Lung (tissue), 17 donors: ENCODE measurements at places on chromosomes 4 and X.

GRCh38 chr4:185332575-185333464 is 62.9 kb downstream of the LRP2BP start:
- H3K36me3 ChIP-seq, result peaks cover 3% of the 10 kb centered on the region
- no peak for DNase-seq
- H3K27ac ChIP-seq, result no peak overlapping the region
- no peak overlapping the region for H3K4me3 ChIP-seq

DNA sequence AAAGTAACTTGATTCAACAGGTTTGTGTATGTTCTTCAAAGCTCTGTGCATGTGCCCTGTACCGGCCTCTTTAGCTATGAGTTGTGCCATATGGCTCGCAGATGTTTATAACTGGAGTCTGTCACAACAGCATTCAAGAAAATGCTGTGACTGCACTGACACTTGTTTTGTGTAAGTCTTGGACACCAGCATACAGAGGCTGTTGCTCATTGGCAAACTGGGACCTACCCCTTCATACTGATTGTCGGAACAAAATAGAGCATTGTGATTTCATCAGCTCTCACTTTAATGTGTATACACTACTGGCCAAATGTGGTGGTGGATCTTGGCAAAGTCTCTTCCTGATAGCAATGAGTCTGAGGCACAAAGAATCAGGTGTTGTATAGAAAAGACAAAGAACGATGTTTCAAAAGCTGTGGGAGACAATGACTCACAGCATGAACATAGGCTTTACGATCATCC is 133.9 kb downstream of the EGF start:
- no peaks in the 10 kb centered on the region for H3K27me3 ChIP-seq
- H3K27ac ChIP-seq, result no peak overlapping the region
- peaks cover 3% of the 10 kb centered on the region for H3K4me1 ChIP-seq
- no peaks in the 10 kb centered on the region for H3K36me3 ChIP-seq
- H3K4me3 ChIP-seq, result no peak overlapping the region

- H3K4me3 ChIP-seq, result no peak overlapping the region
- no peak overlapping the region for H3K27ac ChIP-seq
- peaks cover 10% of the 10 kb centered on the region for H3K36me3 ChIP-seq
- H3K27me3 ChIP-seq, result no peaks in the 10 kb centered on the region
Measured at GRCh38 chrX:41189156-41189555, 103.9 kb downstream of the USP9X start.

- peak within 1 kb of the TSS; percentile 93 for H3K4me3 ChIP-seq
- H3K4me1 ChIP-seq, result peaks cover 14% of the 10 kb centered on the region
- no peaks in the 10 kb centered on the region for H3K27me3 ChIP-seq
- DNase-seq, result peak; percentile 99
- H3K27ac ChIP-seq, result peak within 1 kb of the TSS; percentile 97
Measured at GRCh38 chr4:2536193-2537010, at the start of gene FAM193A. TSS of gene FAM193A (plus strand) at chr4:2536647. CDS start at chr4:2536916, 269 bp downstream.

DNA sequence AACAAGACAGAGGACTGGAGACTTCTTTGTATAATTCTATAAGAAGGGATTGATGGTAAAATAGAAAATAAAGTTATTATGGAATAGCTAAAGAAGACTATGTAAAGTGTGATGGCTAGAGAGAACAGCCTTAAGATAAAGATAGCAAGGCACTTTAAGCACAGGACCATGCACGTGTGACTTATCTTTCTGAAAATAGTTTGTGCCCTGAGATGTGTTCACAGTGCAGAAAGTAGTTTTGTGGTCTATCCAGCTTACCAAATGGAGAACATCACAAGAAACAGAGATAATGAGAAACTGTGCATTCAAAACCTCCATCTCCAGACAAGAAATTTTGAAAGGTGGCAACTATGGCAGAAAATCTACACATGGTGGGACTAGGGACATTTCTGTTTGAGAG is 213.3 kb downstream of the PARM1 start:
- H3K4me1 ChIP-seq, result no peaks in the 10 kb centered on the region
- H3K4me3 ChIP-seq, result no peak overlapping the region
- no peak for DNase-seq
- no peak overlapping the region for H3K27ac ChIP-seq

- H3K4me3 ChIP-seq, result no peak overlapping the region
- DNase-seq, result no peak
- H3K36me3 ChIP-seq, result no peaks in the 10 kb centered on the region
- H3K27me3 ChIP-seq, result no peaks in the 10 kb centered on the region
Measured at GRCh38 chrX:18179446-18179845, 41.2 kb downstream of the BEND2 start.

GRCh38 chr4:150647008-150647407 is 65.1 kb downstream of the MAB21L2 start:
- H3K4me1 ChIP-seq, result no peaks in the 10 kb centered on the region
- H3K27ac ChIP-seq, result no peak overlapping the region
- no peaks in the 10 kb centered on the region for H3K27me3 ChIP-seq

DNA sequence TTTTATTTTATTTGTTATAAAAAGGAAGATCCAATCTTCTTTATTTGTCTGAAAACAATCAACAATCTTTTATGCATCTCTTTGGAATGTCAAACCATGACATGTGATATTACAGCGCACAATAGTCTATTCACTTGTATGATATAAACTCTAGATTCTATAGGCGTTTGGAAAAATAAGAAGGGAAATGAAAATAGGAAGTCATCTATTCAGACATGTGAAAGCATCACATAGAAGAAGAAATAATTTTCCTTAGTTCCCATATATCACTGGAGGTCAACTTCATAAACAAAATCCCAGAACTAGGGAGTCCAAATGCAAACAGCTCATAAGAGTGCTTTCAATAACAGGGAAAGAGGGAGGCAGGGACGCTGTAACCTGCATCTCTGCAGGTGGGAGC is 139.5 kb upstream of the RASGEF1B start:
- DNase-seq, result no peak
- H3K27ac ChIP-seq, result no peak overlapping the region
- H3K27me3 ChIP-seq, result no peaks in the 10 kb centered on the region
- no peaks in the 10 kb centered on the region for H3K36me3 ChIP-seq
- H3K4me1 ChIP-seq, result no peaks in the 10 kb centered on the region

DNA sequence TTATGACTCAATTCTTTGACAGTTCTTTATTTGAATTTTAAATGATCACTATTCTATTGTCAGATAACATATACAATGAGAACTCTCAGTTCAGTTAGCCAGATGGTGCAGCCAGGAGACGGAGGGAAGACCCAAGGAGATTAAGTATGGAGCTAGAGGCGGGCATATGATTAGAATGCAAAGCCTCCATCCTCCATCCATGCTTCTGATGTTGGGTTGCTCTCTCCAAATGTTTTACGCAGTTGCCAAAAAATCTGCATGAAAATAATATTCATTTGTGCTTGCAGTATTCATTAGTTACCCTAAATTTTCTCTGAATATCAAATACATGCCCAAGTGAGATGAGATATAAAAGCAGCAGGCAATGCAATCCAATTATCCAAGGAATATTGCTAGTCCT is 874.8 kb downstream of the C4orf33 start:
- H3K36me3 ChIP-seq, result no peaks in the 10 kb centered on the region
- H3K27ac ChIP-seq, result no peak overlapping the region
- DNase-seq, result no peak
- H3K4me3 ChIP-seq, result no peak overlapping the region

GRCh38 chrX:15398874-15399273 is 14.7 kb upstream of the VEGFD start:
- no peaks in the 10 kb centered on the region for H3K4me1 ChIP-seq
- no peak for DNase-seq
- no peak overlapping the region for H3K27ac ChIP-seq
- H3K36me3 ChIP-seq, result no peaks in the 10 kb centered on the region

GRCh38 chrX:2464677-2465166 is 36.1 kb downstream of the DHRSX start:
- H3K36me3 ChIP-seq, result no peaks in the 10 kb centered on the region
- H3K27me3 ChIP-seq, result no peaks in the 10 kb centered on the region
- no peak overlapping the region for H3K27ac ChIP-seq
- no peaks in the 10 kb centered on the region for H3K4me1 ChIP-seq

DNA sequence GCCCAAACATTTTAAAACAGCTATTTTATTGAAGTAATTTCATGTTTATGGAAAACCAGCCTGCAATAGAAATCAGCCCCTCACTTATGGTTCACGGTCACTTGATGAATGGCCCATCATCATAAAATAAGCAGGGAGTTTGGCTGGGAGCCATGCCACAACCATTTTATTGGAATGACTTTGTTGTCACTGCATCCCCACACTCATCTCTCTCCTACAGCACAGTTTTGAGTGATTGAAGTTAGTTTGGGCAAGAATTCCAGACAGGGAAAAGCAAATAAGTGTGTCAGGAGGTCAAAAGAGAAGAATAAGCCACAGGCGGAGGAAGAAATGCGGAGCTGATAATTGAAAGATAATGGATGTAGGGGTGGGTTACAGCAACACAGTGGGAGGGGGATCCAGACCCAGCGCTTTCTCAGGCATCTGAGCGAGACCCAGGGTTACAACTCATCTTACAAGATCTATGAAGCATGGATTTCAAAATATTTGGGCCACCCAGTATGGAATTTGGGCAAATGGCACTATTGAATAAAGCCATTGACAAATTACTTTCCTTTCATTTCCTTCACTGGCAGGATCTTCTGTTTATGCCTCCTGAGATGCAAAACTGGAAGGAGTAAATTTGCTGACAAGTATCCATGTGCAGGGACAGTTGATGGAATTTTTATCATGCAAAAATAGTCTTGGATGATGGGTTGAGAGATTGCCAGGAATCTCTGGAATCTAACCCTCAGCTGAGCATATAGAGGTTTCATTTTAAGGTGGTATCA is 100.8 kb downstream of the SHROOM3 start:
- peaks cover 8% of the 10 kb centered on the region for H3K4me1 ChIP-seq
- DNase-seq, result no peak
- no peaks in the 10 kb centered on the region for H3K36me3 ChIP-seq
- no peaks in the 10 kb centered on the region for H3K27me3 ChIP-seq
- H3K27ac ChIP-seq, result no peak overlapping the region

DNA sequence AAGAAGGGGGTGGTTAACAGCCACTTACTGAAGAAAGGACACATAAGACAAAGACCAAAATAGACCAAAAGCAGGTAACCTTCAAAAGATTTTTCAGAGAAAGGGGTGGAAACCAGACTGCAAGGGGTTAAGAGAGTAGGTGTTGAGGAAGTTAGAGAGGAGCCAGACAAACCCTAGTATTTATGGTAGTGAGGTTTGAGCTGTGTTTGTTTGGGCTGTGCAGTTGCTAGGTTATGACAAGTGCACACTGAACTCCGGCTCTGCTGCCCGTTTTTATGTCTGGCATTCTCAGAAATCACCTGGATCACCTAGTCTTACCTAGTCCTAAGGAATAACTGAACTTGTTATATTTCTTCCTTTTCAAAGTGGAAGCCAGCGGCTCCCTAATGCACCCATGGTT is 22.9 kb upstream of the G3BP2 start:
- no peaks in the 10 kb centered on the region for H3K4me1 ChIP-seq
- H3K27me3 ChIP-seq, result no peaks in the 10 kb centered on the region
- DNase-seq, result no peak
- H3K4me3 ChIP-seq, result no peak overlapping the region

- no peak overlapping the region for H3K4me3 ChIP-seq
Measured at GRCh38 chr4:12507868-12508481, 976.2 kb downstream of the RAB28 start.

GRCh38 chr4:53908661-53909078 is 155.7 kb downstream of the CHIC2 start:
- no peaks in the 10 kb centered on the region for H3K27me3 ChIP-seq
- peaks cover 51% of the 10 kb centered on the region for H3K4me1 ChIP-seq

GRCh38 chrX:52574416-52575275 is 57.8 kb upstream of the XAGE1B start:
- no peaks in the 10 kb centered on the region for H3K4me1 ChIP-seq
- peak; percentile 70 for DNase-seq
- no peak overlapping the region for H3K27ac ChIP-seq

GRCh38 chr4:62627671-62628070 is 1427.5 kb downstream of the ADGRL3 start:
- no peaks in the 10 kb centered on the region for H3K4me1 ChIP-seq
- no peaks in the 10 kb centered on the region for H3K27me3 ChIP-seq
- H3K27ac ChIP-seq, result no peak overlapping the region
